Right lobe of liver (tissue), 6 donors: ENCODE measurements at places on chromosomes 2 and 18. TPM values are rescaled to one million over a fixed set of nuclear protein-coding genes. Genes with fewer than 3 reads are reported as not detected.

- no peak overlapping the region for H3K27ac ChIP-seq
- no peak for DNase-seq
- no peaks in the 10 kb centered on the region for H3K4me1 ChIP-seq
These were observed 212.6 kb downstream of the INSIG2 start for GRCh38 chr2:118300832-118301231.

DNA sequence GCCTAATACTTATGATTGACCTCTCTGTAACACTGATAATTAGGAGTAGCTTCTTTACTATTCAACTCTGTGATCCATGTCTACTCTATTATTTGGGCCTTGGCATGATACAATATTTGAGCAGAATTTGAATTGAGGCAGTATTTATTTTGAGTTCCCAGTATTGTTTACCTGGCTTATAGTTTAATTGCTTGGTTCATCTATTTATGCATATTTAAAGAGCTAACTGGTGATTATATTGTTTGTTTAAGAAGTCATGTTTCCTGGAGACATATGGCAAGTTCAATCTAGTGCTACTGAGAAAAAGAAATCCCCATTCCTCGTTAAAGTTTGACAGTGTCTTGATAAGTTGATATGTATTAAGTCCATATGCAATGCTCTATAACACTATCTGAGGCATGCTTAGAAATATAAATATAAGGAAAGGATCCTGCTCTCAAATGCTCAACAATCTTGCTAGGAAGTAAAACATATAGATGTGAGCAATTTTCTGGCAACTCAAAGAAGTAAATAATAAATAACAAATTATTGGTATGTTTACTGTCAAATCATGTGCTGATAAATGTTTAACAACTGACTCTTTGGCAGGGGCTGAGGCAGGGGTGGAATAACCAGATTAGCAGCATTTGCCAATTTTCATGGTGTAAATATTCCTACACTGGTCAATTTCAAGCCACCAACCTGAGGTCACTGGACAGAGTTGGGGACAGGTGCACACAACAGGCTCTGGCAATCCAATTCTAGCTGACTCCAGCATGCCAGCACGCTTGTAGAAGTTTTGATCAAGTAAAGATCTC is 430.2 kb upstream of the PIK3C3 start:
- no peak for DNase-seq
- H3K27ac ChIP-seq, result no peak overlapping the region
- H3K4me3 ChIP-seq, result no peak overlapping the region
- H3K4me1 ChIP-seq, result no peaks in the 10 kb centered on the region
- no peaks in the 10 kb centered on the region for H3K36me3 ChIP-seq
- H3K27me3 ChIP-seq, result no peaks in the 10 kb centered on the region

DNA sequence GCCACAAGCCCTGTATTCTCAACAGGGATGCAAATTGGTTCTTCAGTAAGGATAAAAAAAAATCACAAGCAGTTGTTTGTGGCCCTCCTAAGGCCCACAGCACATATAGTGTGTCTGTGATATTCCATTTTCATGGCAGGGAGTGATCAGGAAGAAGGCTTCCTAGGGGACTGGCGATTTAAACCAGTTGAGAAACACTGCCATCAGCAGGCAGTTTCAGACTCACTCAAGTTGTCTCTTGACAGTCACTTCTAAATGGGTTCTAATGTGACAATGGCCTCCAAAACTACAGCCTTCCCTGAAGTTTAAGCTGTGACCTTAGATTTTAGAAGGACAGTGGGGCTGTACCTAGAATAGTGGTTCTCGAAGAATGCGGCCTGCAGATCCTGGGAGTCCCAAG is 6.0 kb downstream of the CIAO1 start:
- no peak overlapping the region for H3K27ac ChIP-seq
- no peaks in the 10 kb centered on the region for H3K4me1 ChIP-seq
- no peak for DNase-seq
- H3K36me3 ChIP-seq, result peaks cover 11% of the 10 kb centered on the region
- no peaks in the 10 kb centered on the region for H3K27me3 ChIP-seq
- H3K4me3 ChIP-seq, result no peak overlapping the region

DNA sequence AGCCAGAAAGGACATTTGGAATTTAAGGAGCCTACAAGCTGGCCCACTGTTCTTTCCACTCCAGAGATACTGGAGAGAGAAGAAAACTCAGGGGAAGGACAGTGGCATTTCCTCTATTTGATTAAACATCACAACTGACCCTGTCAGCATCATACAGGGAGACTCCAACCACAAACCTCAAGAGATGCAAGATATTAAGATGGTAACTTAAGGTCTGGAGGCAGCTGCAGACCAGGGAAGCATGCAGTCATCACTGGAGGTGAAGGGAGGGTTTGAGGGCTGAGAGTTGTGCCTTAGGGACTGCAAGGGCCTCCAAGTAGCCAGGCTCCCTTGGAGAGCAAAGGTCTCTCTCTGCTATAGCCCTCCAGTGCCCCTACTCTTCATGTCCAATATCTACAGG is 67.4 kb downstream of the RNF152 start:
- peak overlapping the region; percentile 91 for H3K27ac ChIP-seq
- H3K4me1 ChIP-seq, result no peaks in the 10 kb centered on the region
- DNase-seq, result no peak
- no peak overlapping the region for H3K4me3 ChIP-seq

DNA sequence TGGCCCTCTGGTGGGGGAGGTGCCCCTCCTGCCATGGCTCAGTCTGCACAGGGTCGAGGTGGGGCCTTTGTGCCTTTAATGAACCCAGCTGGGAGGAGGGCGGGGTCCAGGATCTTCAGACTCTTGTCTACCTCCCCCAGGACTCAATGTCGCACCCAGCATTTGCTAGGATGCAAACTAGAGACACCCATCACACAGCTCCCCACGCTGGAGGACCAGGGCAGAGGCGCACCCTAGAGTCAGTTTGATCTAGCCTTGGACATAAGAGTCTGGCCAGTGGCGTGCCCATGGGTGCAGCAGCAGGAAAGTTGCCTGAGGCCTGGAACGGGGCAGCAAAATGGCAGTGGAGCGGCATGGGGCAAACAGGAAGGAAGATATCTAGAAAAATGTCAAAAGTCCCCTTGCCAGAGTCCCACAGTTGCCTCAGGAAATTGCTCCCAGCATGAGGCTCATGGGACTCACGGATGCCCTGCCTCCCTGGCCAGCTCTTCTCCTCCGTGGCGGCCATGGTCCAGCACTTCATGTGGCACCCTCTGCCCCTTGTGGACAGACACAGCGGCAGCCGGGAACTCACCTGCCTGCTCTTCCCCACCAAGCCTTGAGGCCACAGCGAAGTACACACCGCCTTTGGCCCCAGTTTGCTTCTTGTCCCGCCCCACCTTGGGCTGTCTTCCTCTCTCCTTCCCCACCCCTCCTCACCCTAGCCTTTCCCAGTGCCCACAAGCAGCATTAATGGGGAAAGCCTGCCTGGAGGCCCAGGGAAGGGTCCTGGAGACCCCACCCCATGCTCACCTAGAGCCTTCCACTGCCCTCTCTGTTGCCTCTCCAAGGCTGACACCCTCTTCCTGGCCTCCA is 17.7 kb downstream of the SH2D6 start:
- H3K27me3 ChIP-seq, result no peaks in the 10 kb centered on the region
- no peak overlapping the region for H3K27ac ChIP-seq
- no peaks in the 10 kb centered on the region for H3K36me3 ChIP-seq
- H3K4me3 ChIP-seq, result no peak overlapping the region

- DNase-seq, result no peak
- no peak overlapping the region for H3K4me3 ChIP-seq
- no peaks in the 10 kb centered on the region for H3K27me3 ChIP-seq
These were observed 6.3 kb downstream of the HS6ST1 start for GRCh38 chr2:128312411-128312810.

GRCh38 chr2:39160982-39161381 is 40.1 kb upstream of the SOS1 start:
- no peaks in the 10 kb centered on the region for H3K27me3 ChIP-seq
- no peak for DNase-seq
- H3K4me3 ChIP-seq, result no peak overlapping the region
- no peak overlapping the region for H3K27ac ChIP-seq
- no peaks in the 10 kb centered on the region for H3K4me1 ChIP-seq

Gene DGKD
- 16.6 TPM for total RNA-seq

Gene SERPINB7
- not detected for total RNA-seq

DNA sequence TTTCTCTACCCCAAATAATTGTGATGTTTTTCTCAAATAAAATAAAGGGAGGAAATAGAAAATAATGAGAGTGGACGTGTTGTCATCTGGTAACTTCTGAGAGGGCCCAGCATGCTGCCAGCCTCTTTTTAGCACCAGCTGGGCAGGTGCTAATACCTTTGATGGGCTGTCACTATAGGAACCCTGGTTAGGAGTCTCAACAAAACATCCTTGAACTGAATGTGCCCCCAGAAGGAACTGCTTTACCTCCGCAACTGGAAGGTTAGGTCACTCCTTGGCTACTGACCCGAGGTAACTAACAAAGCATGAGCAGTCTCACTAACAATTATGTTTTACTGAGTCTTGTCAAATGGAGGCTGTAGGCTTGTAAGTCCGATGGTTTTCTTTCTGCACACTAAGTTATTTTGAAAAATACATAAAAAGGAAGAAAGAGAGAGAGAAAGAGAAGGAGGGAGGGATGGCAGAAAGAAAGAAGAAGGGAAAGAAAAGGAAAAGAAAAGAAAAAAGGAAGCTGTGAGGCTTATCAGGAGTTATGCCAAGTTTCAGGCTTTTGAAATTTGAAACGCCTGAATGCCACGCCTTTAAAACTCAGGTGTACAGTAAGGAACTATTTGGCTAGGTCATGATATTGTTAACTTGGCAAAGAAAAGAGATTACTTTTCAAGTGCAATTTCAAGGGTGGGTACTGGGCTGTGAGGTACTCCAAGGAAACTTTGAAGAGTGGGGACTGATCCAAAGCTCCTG is 91.0 kb downstream of the TGIF1 start:
- H3K36me3 ChIP-seq, result no peaks in the 10 kb centered on the region
- no peak overlapping the region for H3K4me3 ChIP-seq
- no peaks in the 10 kb centered on the region for H3K4me1 ChIP-seq
- DNase-seq, result no peak
- H3K27me3 ChIP-seq, result no peaks in the 10 kb centered on the region
- no peak overlapping the region for H3K27ac ChIP-seq

DNA sequence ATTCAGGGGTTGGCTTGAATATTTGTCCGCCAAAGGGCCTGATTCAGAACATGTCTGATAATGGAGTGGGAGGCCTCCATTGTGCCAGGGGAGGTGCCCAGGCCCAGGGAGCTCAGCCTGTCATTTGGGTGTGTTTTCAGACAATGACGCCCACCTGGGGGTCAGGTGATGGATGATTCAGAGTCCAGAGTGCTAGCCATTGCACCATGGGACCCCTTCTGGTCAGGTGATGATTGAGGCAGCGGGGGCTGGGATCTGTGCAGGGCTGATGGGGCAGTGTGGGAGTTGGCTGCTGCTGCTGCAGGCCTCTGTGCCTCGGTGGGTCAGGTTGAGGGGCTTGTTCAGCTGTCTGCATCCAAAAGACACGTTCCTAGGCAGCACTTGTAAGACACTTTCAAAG is 8.3 kb upstream of the ARHGEF4 start:
- peak; percentile 23 for DNase-seq
- H3K36me3 ChIP-seq, result no peaks in the 10 kb centered on the region
- no peaks in the 10 kb centered on the region for H3K4me1 ChIP-seq
- no peaks in the 10 kb centered on the region for H3K27me3 ChIP-seq

Gene TUBA4B
- 0.71 TPM for total RNA-seq

DNA sequence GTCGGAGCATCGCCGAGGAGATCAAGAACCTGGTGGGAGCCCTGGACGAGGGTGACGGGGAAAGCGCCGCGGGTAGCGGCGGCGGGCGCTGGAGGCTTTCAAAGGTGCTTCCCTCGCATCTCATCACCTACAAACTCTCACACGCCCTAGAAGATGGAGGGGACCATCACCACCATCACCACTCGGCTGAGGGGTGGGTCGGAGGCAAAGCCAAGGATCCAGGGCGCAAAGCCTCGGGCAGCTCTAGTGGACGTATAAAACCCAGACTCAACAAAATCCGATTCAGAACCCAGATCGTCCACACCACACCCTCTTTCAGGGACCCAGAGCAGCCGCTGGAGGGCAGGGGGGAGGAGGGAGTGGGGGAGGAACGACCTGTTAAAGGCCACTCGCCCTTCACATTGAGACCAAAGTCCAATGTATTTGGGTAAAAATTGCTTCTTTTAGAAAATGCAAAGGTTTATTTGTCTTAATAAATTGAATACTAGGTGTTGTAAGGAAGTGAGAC is 1.5 kb downstream of the SOWAHC start:
- peaks cover 24% of the 10 kb centered on the region for H3K4me1 ChIP-seq
- no peak overlapping the region for H3K27ac ChIP-seq
- peak; percentile 74 for DNase-seq

GRCh38 chr2:239894276-239894675 is 130.9 kb downstream of the NDUFA10 start:
- no peaks in the 10 kb centered on the region for H3K27me3 ChIP-seq
- no peak for DNase-seq
- no peaks in the 10 kb centered on the region for H3K36me3 ChIP-seq
- no peak overlapping the region for H3K27ac ChIP-seq
- no peak overlapping the region for H3K4me3 ChIP-seq
- H3K4me1 ChIP-seq, result no peaks in the 10 kb centered on the region

DNA sequence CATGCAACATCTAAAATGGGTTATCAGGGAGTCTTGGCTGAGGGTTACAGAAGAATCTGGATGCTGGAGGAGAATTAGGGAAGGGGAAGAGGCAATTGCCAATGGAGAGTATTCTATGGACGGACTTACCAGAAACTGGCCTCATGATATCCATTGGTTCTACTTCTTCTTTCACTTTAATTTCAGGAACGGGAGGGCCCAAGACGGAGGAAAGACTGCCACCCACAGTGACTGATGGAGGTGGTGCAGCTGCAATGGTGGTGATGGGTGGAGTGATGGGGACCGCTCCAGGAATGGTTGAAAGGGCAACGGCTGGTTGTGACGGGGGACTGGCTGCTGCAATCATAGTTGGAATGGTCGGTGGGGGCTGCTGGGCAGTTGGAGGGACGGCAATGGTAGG is 69.1 kb upstream of the AMMECR1L start:
- no peak for DNase-seq
- no peak overlapping the region for H3K4me3 ChIP-seq
- peaks cover 22% of the 10 kb centered on the region for H3K36me3 ChIP-seq
- H3K27me3 ChIP-seq, result no peaks in the 10 kb centered on the region

Gene BMP10
- 15.4 TPM for total RNA-seq

- no peaks in the 10 kb centered on the region for H3K4me1 ChIP-seq
- H3K27me3 ChIP-seq, result no peaks in the 10 kb centered on the region
- no peak for DNase-seq
- H3K4me3 ChIP-seq, result no peak overlapping the region
- no peaks in the 10 kb centered on the region for H3K36me3 ChIP-seq
- H3K27ac ChIP-seq, result no peak overlapping the region
These were observed 72.1 kb downstream of the WDSUB1 start for GRCh38 chr2:159214325-159214865.

DNA sequence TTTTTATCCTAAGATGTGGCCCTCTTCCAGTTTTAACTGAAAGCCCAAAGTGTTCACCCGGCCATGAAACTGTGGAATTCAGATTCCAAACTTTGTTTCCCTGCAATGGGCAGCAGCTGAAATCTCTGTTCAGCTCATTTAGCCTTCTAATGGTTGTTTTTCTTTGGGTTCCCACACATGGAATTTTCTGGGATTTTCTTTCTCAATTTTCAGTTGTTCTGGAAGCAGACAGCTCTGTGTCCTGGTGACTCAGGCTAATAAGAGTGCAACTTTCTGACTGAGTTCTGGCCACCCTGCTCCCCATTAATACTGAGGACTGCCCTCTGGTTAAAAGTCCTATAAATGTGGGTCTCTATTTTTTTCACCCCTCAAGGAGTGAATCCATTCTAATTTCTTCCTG is 78.5 kb downstream of the PMS1 start:
- no peak overlapping the region for H3K4me3 ChIP-seq
- no peak for DNase-seq
- H3K4me1 ChIP-seq, result no peaks in the 10 kb centered on the region
- H3K27ac ChIP-seq, result no peak overlapping the region
